Body of pancreas (tissue), 4 donors: ENCODE measurements at places on chromosomes 13 and 19. TPM values are rescaled to one million over a fixed set of nuclear protein-coding genes. Genes with fewer than 3 reads are reported as not detected.

FCHO1 gene
- total RNA-seq, result not detected

DNA sequence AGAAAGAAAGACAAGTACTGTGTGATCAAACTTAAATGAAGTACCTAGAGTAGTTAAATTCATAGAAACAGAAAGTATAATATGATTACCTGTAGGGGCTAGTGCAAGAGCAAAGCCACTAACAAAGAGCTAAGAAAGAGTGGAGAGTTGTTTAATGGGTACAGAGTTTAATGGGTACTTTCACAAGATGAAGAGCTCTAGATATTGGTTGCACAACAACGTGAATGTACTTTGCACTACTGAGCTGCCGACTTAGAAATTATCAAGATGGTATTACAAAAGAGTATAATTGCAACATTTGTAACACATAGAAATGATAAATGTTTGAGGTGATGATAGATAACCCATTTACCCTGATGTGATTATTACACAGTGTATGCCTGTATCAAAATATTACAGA lies 140.3 kb upstream of the GPC6 start:
- no peak for DNase-seq

DNA sequence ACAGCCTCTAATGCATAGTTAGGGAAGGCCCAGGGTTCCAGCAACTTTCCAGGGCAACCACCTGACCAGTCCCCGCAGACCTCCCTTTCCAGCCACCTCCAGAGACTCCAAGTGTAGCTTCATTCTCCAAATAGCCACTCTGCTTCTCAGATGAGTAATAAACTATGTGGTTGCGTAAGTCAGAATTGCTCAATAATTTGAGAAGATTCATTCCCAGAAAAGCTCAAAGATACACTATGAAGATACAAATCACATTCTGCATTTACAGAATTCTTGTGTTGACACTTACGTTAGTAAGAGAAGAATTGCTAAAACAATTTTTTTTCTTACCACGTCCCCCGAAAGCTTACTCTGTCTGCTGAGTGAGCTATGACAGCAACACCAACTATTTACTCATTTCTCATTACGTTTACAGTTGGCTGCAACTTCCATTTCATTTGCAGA lies 8.2 kb upstream of the LATS2 start:
- no peak for DNase-seq

DNA sequence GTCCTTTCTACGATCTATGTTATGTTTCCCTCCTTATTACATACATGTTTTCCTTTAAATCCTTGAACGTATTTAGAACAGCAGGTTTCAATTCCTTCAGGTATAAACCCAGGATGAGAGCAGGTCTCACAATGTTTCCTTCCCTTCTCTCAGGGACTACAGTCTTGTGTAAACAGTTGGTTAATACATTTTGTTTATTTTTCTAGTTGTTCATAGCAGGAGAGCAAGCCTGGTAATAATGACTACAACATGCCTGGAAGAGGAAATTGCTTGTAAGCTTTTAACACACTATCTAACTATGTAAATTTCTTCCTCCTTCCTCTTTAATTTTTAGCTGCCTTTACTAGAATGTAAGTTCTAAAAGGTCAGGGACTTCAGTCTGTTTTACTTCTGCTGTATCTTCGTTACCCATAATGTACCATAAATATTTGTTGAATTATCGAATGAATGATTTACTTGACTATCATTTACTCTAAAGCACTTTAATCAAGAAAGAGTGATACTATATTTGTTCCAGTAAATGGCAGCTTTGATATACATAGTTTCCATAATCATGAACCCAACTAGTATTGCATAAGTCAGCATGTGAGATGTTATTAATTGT lies 28.9 kb upstream of the TNFRSF19 start:
- DNase-seq, result no peak

PRTN3 gene
- 0.99 TPM for total RNA-seq

GRCh38 chr19:406971-407510 lies 1.9 kb downstream of the C2CD4C start:
- DNase-seq, result no peak

DNA sequence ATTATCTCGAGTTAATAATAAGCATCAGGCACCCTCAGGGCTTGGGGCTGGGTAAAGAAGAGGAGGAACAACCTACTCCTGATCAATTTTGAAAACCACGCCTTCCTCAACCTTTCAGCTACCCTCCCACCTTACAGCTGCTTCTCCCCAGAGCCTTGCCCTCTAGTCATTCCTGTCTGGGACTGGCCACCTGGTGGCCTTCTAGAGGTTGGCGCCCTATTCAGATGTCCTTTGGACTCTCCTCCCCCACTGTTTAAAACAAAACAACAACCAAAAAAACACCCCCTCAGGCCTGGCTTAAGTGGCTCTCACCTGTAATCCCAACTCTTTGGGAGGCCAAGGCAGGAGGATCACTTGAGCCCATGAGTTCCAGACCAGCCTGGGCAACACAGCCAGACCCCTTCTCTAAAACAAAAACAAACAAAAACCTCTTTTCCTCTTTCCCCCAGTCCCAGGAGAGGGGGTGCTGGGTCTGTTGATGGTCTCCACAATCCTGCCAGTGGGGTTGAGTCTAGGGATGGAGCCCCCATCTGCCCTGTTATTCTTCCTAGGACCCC lies 62.3 kb downstream of the CCDC70 start:
- no peak for DNase-seq

- DNase-seq, result no peak
These were observed 687 bp upstream of the SYT3 start for GRCh38 chr19:50640368-50640767.

GRCh38 chr19:28687296-28687695 lies 525.7 kb downstream of the UQCRFS1 start:
- DNase-seq, result no peak

GRCh38 chr13:29573190-29573589 lies 22.3 kb downstream of the SLC7A1 start:
- DNase-seq, result peak; percentile 60

DNA sequence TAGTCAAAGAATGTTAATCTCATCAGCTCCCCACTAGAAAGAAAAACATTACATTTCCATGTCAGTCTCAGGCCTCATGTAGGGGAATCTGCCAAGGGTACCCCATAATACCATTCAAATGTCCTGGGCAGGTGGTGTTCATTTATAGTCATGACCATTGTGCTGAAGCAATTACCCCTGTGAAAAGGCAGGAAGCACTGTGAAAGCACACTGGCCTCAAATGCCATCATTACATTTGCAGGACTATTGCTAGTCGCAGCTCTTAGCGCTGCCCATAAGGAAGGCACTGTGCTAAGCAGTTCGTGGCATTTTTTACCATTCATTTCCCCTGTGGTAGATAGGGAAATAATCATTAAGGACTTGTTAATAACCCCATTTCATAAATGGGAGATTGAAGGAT lies 109.0 kb downstream of the LHFPL6 start:
- no peak for DNase-seq

GRCh38 chr13:25306671-25307464 lies 5.4 kb downstream of the NUP58 start:
- DNase-seq, result no peak

GRCh38 chr13:51158365-51158764 lies 47.3 kb upstream of the C13orf42 start:
- no peak for DNase-seq

GRCh38 chr13:31920727-31921100 lies 110.9 kb upstream of the FRY start:
- DNase-seq, result no peak

DNA sequence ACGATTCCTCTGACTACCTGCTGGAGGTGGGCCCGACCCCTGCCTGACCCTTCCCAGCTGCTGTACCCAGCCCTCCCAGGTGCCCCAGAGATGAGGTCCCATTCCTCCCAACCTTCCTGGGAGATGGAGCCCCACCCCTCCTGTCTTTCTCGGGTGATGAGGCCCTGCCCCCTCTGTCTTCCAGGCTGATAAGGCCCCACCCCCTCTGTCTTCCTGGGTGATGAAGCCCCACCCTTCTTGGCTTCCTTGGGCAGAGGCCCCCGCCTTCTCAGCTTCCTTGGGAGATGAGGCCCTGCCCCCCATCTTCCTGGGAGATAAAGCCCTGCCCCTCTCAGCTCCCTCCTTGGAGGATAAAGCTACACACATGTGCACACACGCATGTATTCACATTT lies 47.9 kb downstream of the CERS4 start:
- DNase-seq, result no peak

SERPINE3 gene
- total RNA-seq, result not detected
